ENCODE measurements at places on chromosomes 6 and 20.
A peak's percentile ranks its signal among the peaks of the same experiment; 100 is the strongest.

DNA sequence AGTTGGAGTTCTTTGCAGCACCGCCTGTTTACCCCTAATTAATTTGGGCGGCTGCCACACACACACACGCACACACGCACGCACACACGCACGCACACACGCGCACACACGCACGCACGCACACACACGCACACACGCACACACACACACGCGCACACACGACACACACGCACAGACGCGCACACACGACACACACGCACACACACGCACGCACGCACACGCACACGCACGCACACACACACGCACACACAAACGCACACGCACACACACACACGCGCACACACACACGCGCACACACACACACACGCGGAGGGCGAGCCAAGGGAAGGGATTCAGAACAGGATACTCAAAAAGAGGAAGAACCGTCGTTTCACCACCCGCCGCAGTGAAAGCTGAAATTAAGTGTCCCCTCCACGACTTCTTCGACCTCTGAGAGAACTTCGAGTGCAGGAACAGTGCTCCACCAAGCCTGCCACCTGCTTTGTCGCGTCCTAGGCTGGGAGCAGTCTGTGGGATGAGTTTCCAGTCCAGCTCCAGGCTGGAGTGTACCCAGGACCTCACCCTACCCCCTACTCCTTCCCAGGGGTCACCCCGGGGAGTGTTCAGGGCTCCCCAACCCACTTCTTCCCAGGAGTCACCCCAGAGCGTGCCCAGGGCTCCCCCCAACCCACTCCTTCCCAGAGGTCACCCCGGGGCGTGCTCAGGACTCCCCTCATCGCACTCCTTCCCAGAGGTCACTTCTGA lies 1.1 kb downstream of the RNASET2 start:
- DNase-seq = no peak

DNA sequence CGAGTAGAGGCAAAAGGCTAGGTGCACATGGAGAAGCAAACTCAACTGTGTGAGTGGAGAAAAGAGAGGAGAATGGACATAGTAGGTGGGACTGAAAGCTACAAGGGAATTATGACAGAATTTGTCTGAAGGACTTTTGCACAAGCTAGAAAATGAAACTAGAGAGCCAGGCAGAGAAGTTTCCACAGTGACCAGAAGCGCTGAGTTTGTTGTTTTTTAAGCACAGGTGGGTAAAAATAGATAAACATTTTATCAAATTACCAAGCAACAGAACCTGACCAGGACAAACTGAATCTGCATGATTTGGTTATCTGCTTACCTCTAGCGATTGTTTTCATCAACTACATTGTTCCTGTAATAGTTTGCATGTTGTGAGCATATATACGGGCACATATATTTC lies 38.6 kb downstream of the SMLR1 start:
- DNase-seq = no peak

DNA sequence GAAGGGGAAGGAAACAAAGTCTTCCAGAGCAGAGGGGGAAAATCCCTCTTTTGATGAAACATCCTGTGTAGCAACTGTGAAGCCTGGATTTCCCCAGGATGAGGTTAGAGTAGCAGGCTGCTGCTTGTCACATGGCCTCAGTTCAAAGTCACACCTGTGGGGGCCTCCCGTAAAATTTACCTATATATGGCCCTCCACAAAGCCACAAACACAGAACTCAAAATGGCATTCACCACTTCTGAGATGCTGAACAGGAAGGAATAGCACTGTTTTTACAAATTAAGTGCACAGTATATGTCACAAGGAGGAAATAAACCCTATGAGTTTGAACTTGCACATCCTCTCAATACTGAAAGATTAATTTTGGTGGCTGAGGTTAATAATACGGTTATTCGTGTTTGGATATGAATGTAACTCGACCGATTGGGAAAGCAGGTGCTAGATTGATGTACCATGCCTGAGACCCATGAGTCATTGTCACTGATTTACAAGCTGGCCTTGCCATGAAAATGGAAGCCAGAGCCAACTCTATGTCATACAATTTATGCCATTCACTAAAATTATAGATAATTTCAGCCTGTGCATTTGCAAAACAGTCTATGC lies 70.6 kb downstream of the SGK1 start:
- no peak for DNase-seq

- no peak for DNase-seq
These were observed 562.5 kb upstream of the MAP3K7 start for GRCh38 chr6:91149246-91149955.

GRCh38 chr20:59495894-59496510 lies 108.3 kb upstream of the PHACTR3 start:
- no peak for DNase-seq

- no peak for DNase-seq
These were observed 15.2 kb downstream of the DSE start for GRCh38 chr6:116385921-116386320.

DNA sequence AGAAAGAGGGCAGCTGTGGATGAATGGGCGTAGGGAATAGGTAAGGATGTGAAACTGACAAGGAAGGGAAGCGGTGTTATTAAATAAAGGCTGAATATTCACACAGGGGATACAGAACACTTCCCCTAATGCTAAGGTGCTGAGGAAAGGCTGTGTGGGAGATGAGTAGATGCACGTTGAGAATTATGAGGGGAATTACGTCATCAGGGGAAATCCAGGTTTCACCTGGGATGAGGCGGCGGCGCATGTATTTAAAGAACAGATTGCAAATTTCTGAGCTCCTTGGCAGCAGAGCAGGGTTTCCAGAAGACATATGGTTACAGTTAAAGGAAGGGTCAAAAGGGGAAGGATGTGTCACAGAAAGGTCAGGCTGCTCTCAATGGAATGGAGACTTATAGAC lies 28.7 kb upstream of the EDN1 start:
- DNase-seq = no peak

GRCh38 chr6:2476376-2476775 lies 231.0 kb upstream of the GMDS start:
- no peak for DNase-seq

- no peak for DNase-seq
These were observed 70.0 kb upstream of the CD2AP start for GRCh38 chr6:47407300-47408281.

DNA sequence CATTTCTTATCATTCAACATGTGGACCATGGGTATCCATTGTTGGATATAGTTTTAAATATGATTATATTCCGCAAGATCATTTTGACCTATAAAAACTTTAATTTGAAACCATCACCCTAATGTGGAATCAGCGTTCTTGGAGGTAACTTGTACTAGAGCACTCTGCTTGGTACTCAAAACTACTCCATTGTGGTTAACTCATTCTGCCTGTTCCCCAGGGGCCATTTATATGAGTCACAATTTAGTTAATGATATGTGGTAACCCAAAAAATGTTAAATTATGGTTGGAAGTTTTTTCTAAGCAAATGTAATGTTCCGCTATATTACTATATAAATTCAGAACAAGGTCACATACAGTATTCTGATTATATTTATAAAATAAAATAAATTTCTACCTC lies 109.3 kb downstream of the TRDN start:
- no peak for DNase-seq

DNA sequence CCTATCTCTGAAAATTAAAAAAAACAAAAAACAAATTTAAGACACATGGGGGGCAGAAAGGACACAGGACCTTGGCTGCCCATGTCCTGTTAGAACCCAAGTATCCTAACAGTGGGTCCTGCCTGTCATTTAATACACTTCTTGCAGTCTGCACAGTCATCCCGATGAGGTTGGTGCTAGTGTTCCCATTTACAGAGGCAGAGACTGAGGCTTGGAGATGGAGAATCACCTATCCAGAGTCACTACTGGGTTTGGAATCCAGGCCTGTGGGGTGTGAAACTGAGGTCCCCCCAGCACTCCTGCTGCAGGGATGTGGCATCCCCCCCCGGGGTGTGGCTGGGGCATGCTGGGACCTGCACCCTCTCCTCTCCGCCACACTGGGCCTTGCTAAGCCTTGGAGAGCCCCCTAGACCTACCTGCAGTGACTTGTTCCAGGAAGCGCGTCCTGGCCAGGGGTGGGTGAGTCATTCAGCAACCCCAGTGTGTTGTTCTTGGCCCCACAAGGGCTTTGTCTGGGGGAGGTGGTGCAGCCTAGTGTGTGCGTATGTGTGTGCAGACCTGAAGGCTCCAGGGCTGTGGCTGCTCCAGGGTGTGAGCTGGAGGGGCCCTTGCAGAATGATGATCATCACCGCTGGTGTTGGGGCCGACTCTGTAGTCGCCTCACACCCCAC lies 49.7 kb downstream of the BCAS4 start:
- peak; percentile 56 for DNase-seq

DNA sequence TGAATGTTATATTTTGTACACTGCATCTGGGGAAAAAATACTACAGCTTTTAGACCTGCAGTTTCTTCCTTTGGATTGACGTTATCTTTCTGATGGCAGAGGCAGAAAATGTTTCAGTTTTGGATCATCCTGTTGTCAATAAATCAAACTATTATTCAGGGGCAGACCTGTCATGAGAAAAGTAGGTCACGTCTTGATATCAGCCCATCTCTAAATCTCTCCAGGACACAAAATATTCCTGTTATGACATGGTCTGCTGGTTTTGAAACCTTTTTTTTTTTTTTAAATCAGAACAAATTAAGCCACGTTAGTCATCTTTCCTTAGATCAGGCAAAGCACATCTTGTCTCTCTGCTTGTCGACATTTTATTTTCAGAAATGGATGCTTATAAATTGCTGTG lies 24.0 kb downstream of the IL20RA start:
- DNase-seq = no peak

DNA sequence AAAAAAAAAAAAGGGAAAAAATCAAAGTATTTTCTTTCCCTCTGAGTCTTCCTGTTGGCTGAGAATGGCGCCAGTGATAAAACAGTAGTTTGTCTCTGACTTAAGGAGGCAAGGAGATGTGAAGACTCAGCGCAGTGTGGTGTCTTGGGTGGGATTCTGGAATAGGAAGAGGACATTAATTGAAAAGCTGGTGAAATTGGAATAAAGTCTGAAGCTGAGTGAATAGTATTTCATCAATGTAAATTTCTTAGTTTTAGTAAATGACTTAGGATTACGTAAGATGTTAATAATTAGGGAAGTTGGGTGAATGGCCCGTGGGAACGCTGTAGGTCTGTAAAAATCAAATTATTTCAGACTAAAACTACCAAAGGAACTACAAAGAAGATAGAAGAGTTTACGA lies 122.8 kb upstream of the ZNF217 start:
- DNase-seq = no peak

DNA sequence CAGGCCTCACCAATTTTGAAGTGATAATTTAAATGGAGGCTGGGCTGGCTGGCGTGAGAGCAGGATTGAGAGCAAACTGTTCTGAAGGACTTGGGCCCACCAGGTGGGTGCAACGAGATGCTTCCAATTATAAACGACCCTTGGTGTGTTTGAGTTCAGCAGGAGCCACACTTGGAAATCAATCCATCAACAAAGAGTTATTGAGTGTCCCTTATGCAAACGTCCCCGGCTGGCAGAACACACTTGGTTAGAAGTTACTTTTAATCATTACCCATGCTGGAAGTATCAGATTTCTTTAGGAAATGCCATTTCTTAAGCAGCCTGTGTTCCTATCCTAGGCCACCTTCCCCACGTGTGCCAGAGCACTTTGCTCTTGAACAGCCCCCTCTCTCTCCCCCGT lies 37.8 kb upstream of the ZNF831 start:
- no peak for DNase-seq

DNA sequence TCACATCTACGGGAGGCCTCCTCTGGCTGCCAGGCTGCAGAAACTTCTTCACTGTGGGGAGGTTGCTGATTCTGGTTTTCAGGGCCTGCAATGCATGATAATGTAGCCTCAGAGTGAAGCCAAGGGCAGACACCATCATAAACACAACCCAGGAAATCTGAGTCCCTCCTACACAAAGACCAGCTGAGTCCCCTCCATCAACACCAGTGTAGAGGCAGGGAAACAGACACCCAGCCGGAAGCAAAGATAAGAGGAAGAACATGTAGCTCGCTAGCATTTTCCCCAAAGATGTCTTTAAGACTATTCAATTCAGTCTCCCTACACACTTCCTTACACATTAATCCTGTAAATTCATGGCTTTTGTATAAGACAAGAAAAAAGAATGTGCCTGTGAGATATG lies 23.6 kb downstream of the GSTA2 start:
- DNase-seq = no peak

DNA sequence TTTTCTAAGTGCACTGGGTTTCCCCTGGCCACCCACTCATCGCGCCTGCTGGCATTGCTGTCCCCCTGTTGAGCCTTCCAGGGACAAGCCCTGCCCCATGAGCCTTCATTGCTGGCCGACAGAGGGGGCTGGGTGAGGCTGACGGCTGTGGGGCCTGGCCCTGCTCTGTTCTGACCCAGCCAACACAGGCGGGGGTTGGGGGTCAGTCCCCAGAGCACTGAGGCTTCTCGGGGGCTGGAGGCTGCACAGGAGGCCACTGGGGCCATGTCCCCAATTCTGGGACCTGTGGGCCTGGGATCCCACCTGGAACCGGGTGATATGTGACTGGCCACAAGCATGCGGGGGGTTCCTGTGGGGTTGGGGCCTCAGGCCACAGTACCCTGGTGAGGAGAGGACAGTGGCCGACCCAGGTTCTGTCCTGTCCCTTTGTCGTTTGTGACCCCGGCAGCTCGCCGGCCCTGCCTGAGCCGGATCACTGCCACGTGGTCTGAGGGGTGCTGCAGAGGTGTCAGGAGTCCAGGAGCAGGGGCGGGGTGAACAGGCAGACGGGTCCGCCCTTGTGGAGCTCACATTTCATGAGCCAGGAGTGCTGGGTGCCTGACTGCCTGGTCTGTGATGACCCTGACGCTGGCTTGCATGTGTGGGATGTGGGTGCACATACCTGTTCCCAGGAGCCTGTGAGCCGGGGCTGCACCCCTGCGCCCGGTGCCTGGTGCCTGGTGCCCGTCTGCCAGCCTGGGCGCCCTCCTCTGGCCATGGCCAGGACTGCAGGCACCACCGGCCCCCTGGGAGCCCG lies 2.1 kb upstream of the COL20A1 start:
- DNase-seq = no peak

- DNase-seq = no peak
These were observed 644 bp downstream of the OARD1 start for GRCh38 chr6:41071501-41071922.

DNA sequence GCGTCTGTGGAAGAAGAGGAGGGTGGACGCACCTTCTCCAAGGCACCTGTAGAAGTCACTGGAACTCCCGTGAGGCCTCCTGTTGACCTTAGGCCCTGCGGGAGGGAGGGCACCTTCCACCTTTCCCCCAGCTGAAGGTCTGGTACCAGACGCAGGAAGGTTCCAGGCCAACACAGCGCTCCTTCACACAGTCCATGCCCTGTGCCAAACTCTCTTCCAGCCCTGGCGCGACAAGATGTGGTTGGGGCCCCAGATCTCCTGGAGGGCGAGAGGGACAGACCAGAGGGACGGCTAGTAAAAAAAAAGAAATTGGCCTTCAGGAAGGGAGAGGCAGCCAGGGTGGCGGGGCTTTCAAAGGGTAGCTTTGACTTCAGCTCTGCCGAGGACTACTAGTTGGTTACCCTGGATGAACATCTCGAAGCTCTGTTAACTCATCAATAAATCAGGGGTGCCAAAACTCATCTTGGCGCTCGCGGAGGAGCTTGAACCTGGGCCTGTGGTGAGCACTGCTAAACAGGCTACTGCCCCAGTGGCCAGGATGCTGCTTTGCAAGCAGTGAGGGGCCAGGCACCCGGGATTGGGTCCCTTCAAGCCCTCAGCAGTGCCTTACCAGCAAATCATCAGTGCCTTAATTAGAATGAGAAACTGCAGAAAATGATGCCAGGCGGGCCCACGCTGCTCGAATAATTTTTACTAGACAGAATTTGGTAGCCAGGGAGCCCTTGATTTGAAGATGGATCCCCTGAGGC lies 14.9 kb downstream of the AARS2 start:
- no peak for DNase-seq

All from thoracic aorta (tissue), 2 donors.